ENCODE measurements at places on chromosomes 4 and X. TPM values are rescaled to one million over a fixed set of nuclear protein-coding genes. Genes with fewer than 3 reads are reported as not detected.
A peak's percentile ranks its signal among the peaks of the same experiment; 100 is the strongest.

DNA sequence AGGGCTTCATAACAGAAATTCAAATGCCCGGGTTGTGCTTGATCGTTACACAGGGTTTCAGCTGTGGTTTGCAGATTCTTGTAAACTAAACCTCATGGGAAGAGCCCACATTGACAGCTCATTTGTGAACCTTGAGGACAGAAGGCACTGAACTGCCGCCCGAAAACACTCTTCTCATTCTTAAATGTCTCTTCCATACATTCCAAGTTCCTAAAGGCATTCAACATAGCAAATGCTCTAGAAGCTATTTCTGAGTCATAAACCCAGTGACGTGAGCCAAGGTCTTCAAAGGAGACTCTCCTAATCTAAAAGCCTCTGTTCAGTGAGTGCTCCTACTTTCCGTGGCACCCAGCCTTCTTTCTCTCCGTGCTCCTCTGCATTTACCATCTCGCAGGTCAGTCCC lies 737.8 kb upstream of the FRG1 start:
- no peaks in the 10 kb centered on the region for H3K36me3 ChIP-seq
- no peak for DNase-seq
- H3K27ac ChIP-seq = no peak overlapping the region
- H3K4me3 ChIP-seq = peak overlapping the region; percentile 42
- H3K4me1 ChIP-seq = no peaks in the 10 kb centered on the region

GRCh38 chr4:74308215-74308614 lies at the start of gene EPGN:
TSS of gene EPGN (plus strand) at chr4:74308470. CDS start at chr4:74308534, 64 bp downstream.
- no peak within 1 kb of the TSS for H3K27ac ChIP-seq
- no peaks in the 10 kb centered on the region for H3K4me1 ChIP-seq
- H3K27me3 ChIP-seq = no peaks in the 10 kb centered on the region
- no peak for DNase-seq
- no peaks in the 10 kb centered on the region for H3K36me3 ChIP-seq

DNA sequence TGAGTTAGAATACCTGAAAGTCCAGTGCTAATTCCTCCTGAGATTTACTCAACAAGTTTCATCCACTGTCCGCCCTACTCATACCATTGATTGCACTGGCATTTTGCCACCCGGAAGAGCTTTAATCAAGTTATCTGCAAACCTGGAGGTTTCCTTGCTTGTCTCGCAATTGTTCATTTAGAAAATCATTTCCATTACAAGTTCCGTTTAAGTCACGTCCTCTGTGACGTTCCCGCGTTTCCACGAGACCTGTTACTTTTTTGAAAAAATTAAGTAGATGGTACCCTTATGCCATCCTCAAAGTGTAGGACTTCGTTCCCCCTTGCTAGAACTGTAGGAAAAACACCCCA lies 761 bp upstream of the FRYL start:
- peak overlapping the region; percentile 81 for H3K27ac ChIP-seq
- no peak for DNase-seq
- H3K4me1 ChIP-seq = peaks cover 2% of the 10 kb centered on the region
- H3K36me3 ChIP-seq = no peaks in the 10 kb centered on the region

DNA sequence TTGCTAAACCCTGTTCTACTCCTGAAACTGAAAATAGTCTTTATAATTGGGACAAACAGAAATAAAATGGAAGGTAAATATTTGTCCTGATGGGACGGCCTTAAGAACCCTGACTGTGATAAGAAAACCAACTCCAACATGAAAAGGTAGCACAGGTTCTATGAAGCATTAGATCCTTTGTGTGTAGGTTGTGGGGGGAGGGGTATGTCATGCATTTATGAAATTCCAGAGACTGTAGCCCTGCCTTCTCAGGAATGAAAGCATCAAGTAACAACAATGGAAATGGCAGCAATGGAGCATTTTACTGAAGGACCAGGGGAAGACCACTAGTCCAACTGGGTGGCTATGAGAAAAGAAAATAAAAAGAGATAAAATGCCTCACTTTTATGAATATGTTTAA lies 23.9 kb downstream of the CXXC4 start:
- H3K4me1 ChIP-seq = no peaks in the 10 kb centered on the region
- no peaks in the 10 kb centered on the region for H3K36me3 ChIP-seq
- no peak overlapping the region for H3K27ac ChIP-seq
- H3K4me3 ChIP-seq = no peak overlapping the region
- no peak for DNase-seq

Gene MAGEA2
- total RNA-seq = not detected

All from right lobe of liver (tissue), 6 donors.